Glutamatergic neuron (in vitro differentiated cells): ENCODE measurements at places on chromosomes 11 and 22.

DNA sequence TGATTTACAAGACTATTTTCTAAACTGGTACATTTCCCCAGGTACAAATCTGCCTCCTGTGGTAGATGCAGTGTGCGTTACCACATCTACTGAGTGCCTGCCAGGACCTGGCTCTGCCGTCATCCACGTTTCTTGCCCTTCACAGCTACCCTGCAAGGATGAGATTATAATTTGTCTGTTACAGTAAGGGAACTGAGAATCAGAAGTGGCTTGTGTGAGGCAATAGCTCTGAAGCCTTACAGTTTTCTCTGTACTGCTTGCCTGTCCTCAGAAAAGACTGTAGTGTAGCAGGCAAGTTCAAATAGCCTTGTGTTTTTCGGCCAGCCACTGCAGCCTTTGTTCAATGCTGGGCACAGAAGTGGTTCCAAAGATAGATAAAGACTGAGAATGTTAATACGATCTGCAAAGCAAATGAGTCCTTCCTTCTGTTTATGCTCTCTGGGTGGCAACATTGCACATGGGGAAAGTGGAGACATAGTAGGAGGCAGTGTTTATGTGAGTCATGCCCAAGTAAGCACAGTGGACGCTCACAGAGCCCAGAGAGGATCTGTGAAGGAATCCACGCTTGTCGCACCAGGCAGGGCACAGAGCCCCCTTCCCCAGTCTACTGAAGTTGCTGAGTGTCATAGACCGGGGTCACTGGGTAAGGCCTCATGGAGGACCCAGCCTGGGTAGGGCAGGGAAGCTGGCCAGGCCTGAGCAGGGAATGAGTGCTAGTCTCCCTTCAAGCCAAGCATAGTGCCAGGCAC, 49.1 kb downstream of the MICAL2 start:
- no peak for DNase-seq

- DNase-seq: peak; percentile 11
Measured at GRCh38 chr11:2539371-2540222, 94.8 kb downstream of the KCNQ1 start.

- DNase-seq: no peak
Measured at GRCh38 chr11:130549393-130549999, 101.1 kb downstream of the ADAMTS15 start.

GRCh38 chr11:123373754-123374621, 56.1 kb upstream of the GRAMD1B start:
- no peak for DNase-seq

DNA sequence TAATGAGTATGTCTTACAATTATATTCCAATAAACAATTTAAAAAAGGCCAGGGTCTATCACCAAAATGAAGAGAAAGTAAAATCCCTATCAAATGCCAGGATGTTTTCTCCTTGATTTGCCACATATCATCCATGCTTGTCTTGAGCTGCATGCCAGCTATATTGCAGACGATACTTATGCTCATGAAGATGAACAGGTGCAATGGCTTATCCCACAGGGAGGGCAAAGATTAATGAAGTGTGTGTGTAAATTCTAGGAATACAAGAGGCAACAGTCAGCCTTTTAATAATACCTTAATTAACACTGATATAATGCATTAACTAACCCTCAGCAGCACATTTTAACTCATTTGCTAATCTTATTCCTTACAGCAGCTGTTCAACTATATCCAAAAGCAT, 850.5 kb downstream of the KCNA4 start:
- no peak for DNase-seq

DNA sequence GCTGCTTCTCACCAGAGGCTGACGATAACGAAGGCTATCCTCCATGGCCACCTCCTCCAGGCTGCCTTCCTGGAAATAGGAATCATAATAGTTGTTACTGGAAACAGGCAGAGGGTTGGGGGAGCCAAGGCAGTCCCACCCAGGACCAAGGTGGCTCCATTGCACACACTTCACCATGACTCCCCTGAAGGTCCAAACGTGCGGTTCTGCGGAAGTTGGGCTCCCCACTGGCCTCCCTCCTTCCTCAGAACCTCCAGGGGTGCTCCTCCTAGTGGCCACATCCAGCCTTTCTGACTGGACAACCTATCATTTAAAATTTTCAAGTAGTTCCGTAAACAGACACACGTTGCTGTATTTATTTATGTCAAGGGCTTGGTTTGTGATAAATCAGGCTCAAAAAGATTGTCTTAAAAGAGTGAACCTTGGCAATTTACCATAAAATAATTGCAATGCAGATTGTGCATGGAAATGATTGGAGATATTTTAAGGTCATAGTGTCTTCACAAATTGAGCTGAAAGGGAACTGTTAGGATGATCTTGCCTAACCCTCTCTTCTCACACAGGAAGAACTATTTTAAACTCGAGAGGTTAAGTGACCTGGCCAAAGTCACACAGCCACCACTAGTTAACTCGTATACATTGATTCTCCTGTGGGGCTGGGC, 1.4 kb upstream of the TCN2 start:
- DNase-seq: peak; percentile 54

GRCh38 chr11:47928426-47928825, 51.9 kb upstream of the PTPRJ start:
- DNase-seq: no peak

DNA sequence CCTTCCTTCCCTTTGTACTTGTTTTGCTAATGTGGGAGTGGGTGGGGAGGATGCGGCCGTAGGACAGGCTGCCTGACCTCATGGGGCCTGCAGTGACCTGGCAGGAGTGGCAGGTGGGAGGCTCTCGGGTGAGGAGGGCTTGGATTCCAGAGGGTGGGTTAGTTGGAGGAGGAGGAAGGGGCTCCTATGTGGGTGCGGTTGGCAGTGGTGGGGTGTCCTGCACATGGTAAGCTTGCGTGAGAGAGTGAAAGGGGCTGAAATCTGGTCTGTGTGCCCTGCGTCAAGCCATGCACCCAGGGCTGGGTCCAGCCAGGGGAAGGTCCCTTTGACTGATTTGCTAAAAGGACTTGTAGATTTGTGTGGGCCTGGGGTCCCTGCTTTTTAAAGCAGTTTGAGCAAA, 90.7 kb upstream of the OR4B1 start:
- DNase-seq: no peak

DNA sequence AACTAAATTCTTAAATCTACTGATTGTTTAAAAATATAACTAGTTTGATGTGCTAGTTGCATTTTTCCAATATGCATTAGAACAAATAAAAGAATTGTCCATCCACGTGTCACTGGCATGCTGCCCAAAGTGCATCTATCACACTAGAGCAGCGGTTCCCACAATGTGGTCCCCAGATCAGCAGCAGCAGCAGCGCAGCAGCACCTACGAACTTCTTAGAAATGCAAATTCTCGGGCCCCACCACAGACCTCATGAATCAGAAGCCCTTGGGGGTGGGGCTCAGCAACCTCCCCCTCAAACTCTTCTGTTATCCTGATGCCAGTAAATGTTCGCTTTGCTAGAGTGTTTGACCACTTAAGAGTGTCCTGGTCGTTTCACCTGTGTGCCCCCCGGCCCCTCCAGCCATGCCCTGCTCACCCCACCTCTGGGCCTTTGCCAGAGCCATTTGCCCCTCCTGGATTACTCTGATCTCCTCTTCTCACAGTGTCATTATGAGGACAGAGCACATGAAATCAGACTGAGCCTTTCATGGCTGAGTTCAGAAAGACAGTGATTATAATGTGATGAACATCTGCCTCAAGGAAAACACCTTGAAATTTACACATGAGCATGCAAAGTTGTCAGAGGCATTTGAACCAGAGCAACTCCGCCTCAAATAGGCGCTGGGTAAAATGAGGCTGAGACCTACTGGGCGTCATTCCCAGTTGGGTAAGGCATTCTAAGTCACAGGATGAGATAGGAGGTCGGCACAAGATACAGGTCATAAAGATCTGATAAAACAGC, 12.6 kb upstream of the VSIG10L2 start:
- no peak for DNase-seq

DNA sequence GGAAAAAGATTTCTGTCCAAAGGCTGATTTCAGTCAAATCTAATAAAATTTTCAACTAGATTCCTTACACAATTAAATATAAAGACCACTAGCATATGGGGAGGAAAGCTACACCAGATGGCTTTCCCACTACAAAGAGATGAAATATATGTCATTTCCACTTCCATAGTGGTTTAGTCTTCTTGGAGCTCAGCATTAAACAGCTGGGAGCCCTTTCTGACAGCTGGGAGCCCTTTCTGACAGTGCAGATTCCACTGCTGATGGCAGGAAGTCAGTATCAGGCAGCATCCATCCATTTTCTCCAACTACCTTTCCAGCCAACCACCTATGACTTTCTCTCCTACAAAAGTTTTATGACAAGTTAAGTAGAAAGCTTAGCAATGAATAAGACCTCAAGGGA, 177.9 kb downstream of the RRAS2 start:
- no peak for DNase-seq

GRCh38 chr11:92397221-92397755, 172.7 kb downstream of the FAT3 start:
- DNase-seq: peak; percentile 19

DNA sequence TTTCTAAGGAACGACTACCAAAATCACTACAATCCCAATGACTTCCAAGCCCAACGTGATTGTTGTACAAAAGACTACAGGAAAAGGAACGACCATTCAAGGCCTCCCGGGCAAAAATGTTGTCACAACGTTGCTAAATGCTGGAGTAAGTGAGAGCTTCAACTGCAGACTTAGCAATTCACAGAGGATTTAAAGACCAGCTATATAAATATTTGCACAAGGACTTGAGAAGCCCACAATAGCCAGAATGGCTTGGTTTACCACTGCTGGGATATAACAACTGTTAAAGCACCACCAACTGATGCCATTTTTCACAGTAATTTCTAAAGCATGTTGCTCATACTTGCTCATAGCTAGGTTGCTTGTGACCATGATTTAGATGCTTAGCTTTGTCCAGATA, 78.3 kb downstream of the EMSY start:
- no peak for DNase-seq

DNA sequence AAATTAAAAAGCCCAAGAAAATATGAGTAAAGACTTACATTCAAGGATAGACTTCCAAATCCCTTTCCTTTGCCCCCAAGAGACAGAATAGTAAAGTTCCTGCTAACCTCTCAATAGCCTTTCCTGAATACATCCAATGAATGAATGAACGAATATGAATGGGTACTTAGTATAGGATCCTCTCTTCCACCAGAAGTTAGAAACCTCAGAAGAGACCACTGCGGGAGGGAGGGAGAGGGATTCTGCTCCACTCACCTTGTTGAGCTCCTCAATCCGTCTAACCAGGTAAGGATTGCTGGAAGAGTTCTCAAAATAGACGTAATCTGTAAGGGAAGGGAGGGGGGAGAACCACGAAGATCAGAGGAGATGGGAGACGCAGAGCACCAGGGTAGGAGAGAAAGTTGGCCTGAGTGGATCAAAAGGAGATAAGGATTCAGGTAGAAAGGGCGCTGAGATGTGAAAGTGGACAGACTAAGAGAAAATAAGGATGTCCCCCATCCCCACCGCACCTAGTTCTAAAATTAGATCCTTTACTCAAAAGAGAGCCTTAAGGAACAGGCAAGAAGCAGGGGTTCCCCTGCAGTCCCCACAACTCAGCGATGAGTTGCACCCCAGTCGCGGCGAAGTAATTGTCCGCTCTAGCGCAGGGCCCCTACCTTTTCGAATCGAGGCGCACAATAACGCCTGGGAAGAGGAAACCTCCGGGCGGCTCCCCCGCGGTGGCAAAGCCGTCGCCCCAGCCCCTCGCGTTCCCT, 1.1 kb downstream of the MTA2 start:
- no peak for DNase-seq

- no peak for DNase-seq
Measured at GRCh38 chr11:73137262-73137943, 4.7 kb downstream of the FCHSD2 start.

DNA sequence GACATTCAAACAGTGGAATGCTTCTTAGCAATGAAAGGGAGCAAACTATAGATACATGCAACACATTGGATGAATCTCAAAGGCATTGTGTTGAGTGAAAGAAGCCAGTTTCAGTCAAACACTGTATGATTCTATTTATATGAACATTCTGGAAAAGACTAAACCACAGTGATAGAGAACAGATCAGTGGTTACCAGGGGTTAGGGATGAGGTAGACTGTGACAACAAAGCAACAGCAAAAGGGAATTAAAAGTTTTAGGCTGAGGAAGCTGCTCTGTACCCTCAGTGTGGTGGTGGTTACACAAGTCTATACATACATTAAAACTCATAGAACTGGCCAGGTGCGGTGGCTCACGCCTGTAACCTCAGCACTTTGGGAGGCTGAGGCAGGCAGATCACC, 23.0 kb downstream of the FDX1 start:
- DNase-seq: no peak

- DNase-seq: no peak
Measured at GRCh38 chr22:29912605-29913398, 29.8 kb downstream of the MTMR3 start.

DNA sequence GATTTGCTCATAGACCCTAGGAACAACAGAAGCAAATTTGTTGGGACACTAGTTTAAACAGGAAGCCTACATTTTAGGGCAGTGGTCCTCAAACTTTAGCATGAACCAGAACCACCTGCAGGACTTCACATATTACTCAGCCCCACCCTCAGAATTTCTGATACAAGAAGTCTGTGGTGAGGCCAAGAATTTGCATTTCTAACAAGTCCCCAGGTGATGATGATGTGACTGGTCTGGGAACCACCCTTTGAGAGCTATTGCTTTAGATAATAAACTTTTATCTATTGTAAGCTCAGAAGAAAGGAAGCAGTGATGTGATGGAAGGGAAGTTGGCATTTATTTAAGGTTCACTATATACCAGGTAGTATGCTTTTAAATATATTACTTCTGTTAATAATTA, 194.0 kb downstream of the FAM181B start:
- DNase-seq: no peak

- no peak for DNase-seq
Measured at GRCh38 chr11:66484806-66485380, 4.7 kb downstream of the DPP3 start.

GRCh38 chr22:26901198-26901816, 243.9 kb downstream of the MIAT start:
- no peak for DNase-seq

DNA sequence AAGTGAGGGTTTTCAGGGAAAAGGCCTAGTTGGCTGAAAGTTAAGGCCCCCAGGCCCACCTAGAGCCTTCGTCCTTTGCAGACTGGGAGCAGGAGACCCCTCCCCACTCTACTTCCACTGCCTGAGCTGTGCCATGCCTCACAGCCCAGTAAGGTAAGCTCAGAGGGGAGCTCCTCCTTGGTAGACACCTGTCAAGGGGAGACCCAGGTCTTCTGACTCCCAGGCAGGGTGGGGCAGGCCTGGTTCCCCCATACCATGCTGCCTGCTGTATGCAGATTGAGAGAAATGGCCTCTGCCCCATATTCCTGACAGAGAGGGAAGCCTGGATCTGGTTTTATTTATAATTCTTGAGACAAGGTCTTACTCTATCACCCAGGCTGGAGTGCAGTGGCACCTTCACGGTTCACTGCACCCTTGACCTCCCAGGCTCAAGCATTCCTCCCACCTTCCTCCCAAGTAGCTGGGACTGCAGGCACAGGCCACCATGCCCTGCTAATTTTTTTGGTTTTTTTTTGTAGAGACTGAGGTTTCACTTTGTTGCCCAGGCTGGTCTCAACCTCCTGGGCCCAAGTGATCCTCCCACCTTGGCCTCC, 697 bp downstream of the RAB36 start:
- DNase-seq: no peak

- DNase-seq: no peak
Measured at GRCh38 chr22:33861216-33861875, 58.9 kb downstream of the LARGE1 start.

GRCh38 chr11:126391970-126392632, 36.6 kb downstream of the ST3GAL4 start:
- DNase-seq: no peak
